ENCODE measurements at places on chromosomes 12 and 14.

DNA sequence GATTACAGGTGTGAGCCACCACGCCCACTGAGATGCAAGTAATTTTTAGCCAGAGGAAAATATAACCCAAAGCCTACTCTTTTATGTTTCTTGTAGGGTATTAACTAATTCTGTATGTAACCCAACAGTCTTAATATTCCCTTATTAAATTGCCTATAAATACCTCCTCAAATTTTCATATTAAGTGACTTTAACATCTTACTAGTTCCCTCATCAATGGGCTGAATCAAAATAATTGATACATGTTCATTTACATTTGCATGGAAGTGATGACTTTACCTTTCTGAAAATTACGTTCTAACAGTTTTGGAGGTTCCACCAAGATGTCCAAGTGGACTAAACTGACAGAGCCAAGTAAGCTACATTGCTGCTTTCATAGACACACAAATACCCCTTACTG lies 3.1 kb downstream of the SOS2 start:
- DNase-seq: no peak

DNA sequence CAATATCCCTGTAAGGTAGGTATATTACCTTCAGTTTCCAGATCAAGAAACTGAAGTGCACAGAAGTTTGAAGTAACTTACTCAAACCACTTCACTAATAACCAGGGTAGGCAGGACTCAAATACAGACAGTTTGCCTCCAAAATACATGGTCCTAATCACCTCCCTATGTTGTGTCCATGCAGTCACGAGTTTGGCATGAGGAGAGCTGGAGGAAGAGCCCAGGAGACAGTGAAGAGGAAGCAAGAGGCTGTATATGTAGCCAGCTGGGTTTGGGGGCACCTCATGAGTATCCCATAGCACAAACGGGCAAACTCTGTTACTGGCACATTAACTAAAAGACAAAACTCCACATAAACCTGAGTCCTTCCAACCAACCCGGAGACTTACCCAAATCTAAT lies 79.2 kb downstream of the DUSP16 start:
- DNase-seq: no peak

DNA sequence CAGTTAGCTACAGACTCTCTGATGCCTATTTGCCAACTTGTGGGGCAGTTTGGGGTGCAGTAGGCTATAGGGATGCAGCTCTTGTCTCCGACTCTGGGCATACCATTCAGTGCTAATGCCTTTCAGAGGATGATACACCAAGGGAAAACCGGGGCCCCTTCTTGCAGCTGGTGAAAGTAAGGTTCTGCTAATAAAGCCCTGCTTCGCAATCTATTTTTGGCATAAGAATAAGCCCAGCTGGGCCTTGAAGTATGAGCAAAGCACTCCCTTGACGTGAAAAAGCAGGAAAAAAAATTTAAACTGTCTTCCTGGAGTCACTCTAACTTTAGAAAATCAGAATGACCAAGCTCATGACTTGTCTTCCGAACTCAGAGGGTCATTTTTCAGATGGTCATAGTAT lies 124.1 kb upstream of the RBM19 start:
- DNase-seq: no peak

- DNase-seq: peak; percentile 44
These were observed at the start of gene ERO1A for GRCh38 chr14:52695481-52696091. Gene ERO1A (minus strand): TSS chr14:52695558. CDS start chr14:52695481, 77 bp downstream.

DNA sequence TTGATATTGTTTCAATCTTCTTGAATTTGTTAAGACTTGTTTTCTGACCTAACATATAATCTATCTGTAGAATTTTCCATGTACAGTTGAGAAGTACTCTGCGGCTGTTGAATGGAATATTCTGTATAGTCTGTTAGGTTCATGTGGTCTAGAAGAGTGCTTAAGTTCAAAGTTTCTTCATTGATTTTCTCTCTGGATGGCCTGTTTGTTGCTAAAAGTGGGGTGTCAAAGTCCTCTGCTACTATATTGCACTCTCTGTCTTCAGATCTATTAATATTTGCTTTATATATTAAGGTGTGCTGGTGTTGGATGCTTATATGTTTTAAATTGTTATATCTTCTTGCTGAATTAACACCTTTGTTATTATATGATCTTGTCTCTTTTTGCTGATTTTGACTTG lies 290.9 kb upstream of the STXBP6 start:
- no peak for DNase-seq

DNA sequence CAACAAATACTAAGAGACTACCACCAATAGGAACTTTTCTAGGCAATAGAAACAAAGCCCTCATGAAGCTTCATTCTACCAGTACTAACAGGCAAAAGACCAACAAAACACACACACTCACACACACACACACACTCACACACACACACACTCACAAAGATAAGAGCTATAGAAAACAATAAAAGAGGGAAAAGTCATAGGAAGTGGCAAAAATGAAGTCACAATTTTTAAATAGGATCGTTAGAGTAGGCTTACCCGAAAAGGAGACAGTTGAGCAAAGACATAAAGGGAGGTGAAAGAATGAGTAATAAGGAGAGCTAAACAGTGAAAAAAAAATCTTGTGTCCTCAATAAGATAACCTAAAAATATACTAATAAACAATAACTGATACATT lies 66.5 kb downstream of the C2CD5 start:
- DNase-seq: no peak

GRCh38 chr12:101885912-101886561 lies 8.7 kb downstream of the DRAM1 start:
- DNase-seq: no peak

DNA sequence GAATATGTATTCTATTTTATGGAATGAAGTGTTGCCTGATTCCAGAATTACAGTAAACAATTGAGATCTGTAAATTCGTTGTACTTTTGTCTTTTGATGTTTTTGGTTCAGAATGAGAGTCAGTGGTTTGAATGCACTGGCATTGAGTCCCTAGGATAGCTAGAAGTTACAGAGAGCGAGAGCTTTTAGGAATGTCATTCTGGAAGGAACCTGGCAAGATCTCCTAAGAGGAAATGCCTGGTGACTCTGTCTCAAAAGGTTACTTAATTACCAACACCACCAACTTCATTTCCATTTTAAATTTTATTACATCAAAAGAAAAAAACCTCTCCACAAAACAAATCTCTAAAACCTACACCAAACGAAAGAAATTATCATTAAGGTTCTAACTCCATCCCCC lies 6.0 kb upstream of the CEBPE start:
- no peak for DNase-seq

DNA sequence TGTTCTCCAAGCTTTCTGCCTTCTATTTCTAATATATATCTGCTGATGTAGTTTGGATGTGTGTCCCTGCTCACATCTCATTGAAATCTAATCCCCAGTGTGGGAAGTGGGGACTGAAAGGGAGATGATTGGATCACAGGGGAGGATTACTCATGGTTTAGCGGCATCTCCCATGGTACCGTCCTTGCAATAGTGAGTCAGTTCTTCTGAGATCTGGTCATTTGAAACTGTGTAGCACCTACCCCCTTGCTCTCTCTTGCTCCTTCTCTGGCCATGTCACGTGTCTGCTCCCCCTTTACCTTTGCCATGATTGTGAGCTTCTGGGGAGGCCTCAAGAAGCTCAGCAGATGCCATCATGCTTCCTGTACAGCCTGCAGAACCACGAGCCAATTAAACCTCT lies 26.2 kb upstream of the ALX1 start:
- DNase-seq: no peak

DNA sequence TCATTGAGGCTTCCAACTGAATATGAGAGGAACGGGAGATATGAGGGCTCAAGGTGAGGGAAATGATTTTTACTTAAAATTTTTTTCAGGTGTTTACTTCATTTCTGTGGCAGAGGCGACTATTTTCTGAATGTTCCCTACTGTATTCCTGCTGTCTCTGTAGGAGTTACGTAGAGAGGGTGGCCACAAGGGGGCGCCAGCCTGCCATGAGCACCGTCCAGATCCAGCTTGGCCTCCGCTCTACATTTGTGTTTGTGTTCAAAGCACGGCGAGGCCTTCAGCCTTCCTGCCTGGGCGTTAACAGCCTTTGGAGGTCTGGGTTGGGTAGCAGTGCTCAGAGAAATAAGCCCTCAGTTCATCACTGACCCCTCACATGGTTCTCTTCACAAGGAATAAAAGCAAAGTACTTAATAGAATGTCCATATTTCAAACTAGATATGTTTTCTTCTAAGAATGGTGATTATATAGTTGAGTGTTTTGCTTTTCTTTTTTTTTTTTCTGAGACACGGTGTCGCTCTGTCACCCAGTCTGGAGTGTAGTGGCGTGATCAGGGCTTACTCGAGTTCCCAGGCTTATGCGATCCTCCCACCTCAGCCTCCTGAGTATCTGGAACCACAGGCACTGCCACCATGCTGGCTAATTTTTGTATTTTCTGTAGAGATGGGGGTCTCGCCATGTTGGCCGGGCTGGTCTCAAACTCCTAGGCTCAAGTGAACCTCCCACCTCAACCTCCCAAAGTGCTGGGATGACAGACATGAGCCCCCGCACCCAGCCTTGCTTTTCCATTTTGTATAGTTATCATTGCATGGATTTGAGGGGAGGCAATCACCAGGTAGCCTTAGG lies 22.3 kb downstream of the CKB start:
- DNase-seq: peak; percentile 95

DNA sequence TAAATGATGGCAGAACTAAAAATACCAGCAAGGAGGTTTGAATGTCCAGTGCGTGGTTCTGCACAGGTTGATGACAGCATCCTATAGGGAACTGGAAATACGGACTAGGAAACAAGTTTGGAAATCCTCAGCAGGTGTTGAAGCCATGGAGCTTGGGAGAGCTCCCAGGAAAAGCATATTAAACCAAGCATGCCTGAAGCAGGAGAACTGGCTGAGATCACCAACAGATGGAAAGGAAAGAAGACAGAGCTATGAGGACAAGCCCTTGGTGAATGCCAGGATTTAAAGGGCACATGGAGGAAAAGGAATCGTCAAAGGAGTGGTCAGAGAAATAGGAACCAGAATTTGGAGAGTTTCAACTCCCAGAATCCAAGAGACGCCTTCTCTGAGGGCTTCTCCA lies 21.2 kb upstream of the ELK3 start:
- DNase-seq: no peak

- no peak for DNase-seq
These were observed 787 bp downstream of the ACAD10 start for GRCh38 chr12:111686574-111687105.

DNA sequence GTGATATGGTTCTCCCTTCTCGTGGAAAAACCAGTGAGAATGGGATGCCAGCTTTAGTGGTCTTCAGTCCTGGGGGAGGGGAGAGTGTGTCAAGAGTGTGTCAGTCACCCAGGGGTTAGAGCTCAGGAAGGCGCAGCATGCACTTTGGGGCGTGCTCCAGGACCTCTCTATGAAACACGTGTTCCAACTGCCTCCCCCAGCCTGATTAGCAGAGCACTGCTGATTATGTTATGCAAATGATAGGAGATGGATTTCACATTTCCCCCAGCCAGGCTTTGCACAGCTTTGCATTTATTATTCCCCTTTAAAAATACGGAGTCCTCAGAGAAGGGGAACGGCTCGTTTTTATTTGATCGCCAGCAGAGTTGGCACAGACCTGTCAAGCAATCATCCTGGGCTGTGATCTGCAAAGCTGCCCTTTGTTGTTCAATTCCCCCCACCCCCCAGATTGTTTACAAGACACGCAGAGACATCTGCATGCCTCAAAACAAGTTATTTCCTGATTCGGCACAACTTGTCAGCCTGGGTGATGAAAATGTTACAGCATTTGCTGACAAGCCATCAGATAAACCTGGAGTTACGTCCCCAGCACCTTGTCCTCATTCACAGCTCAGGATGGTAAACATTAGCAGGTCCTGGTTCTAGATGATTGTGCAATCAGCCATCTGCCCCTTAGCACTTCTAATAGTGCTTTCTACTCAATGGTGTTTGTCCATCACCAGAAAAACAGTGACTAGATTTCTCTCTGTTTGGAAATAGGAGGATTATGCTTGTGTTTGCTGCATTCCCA lies 196.5 kb downstream of the NOVA1 start:
- no peak for DNase-seq

DNA sequence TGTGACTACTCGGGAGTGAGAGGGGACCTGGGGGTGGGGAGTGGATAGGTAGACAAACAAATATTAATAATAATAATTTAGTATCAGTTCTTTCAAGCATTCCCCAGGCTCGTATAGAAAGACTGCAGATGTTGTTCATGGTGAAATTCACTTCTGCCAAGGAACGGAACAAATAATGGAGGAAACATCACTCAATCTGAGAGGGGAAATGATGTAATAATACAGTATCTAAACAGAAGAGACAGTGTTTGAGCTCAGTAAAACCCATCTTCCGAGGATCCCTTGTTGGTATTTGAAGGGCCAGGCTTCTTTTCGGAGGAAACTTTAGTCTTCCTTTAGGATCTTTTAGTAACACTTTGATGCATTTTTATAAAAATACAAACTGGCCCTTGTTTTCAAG lies 114.2 kb downstream of the KCNK10 start:
- no peak for DNase-seq

- DNase-seq: no peak
These were observed 35.2 kb downstream of the CDC42BPB start for GRCh38 chr14:103022002-103022684.

DNA sequence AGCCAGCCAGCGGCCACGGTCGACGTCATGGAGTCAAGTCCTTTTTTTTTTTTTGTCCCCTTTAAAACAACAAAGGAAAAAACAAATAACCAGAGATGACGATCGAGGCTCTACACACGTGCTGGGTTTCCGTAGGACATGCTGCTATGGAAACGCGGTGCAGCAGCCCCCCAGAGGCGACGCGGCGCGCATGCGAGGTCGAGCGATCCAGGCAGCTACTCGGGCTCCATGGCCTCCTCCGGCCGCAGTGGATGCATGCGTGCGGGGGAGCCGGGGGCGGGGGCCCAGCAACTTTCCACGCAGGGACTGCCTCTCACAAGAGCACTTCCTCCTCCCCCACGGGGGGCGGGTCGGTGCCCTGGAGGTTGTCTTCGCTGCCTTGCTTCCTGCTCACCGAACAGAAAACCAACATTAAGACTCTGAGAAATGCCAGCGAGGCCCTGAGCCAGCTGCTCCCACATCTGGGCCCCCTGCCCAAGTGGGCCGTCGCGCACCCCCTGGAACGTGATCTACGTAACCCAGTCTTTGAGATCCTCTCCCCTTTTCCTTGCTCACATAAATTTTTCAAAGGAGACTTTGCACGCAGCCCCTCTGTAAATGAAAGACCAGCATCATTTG lies 30.7 kb downstream of the P2RX4 start:
- peak; percentile 58 for DNase-seq
